Stimulated activated CD4-positive, alpha-beta T cell treated with anti-CD3 and anti-CD28 coated beads, Interleukin-2, amount 100 ng/mL, for 4 hours (primary cell): ENCODE measurements at places on chromosomes 11 and 22.

- DNase-seq = no peak
Measured at GRCh38 chr11:19829109-19829837, 116.6 kb downstream of the NAV2 start.

- no peak for DNase-seq
Measured at GRCh38 chr11:130442737-130443136, 5.7 kb upstream of the ADAMTS15 start.

- DNase-seq = no peak
Measured at GRCh38 chr11:1230121-1230455, 7.2 kb downstream of the MUC5B start.

DNA sequence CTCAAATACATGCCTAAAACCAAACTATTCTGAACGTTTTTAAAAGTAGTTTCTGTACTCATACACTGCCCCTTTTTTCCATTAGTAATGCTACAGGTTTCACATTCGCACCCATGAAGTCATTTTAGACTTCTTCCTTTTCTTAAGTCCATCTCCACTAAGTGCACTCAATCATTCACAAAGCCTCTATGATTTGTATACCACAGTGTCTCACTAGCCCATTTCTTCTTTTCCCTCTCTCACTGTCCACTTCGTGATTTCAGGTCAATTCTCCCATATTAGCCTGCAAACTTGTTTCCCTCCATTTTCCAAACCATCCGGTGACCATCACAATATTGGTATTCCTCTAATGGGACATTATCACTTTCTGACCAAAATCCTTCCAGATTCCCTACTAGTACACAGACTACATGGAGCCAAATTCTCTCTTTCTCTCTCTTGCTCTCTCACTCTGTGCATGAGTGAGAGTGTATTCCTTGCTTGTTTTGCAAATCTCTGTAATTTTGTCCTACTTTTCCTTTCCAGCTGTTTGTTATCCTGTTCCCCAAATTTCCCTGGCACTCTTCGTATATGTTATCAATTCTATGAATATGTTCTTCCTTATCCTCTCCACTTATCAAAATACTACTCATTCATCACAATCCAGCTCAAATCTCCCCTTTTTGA is 3.4 kb upstream of the ZC3H12C start:
- DNase-seq = no peak

- DNase-seq = no peak
Measured at GRCh38 chr11:67998150-67999045, 5.5 kb downstream of the UNC93B1 start.

- DNase-seq = no peak
Measured at GRCh38 chr22:21626735-21627469, 2.9 kb downstream of the YDJC start.

GRCh38 chr11:324156-324555 is 3.5 kb upstream of the IFITM3 start:
- no peak for DNase-seq

- DNase-seq = no peak
Measured at GRCh38 chr11:2566223-2567025, 121.6 kb downstream of the KCNQ1 start.

DNA sequence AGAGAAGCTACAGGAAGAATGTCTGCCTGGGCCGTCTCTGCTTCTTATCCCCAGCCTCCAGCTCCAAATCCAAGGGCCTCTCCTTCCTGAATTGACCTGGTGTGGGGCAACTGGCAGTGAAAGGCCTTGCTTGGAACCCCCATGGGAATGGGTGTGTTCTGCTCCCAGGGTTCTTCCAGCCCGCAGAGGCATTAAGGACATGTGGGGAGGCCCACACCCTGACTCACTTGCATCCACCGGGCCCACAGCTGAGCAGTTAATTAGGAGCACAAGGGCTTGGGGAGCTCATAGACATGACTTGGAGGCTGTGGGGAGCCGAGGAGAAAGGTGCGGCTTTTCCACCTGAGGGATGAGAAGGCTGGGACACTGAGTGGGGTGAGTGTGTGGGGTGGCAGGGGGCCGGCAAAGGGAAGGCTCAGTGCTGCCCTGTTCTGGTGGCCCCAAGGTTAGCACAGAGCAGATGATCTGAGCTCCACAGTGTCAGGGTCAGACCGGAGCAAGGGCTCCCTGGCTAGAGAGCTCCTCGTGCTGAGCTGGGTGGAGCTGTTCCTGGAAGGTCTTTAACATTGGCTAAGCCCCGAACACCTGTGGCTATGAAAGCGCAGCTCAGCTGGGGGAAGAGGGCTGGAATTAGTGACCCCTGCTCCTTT is 64.5 kb upstream of the NECTIN1 start:
- DNase-seq = no peak

DNA sequence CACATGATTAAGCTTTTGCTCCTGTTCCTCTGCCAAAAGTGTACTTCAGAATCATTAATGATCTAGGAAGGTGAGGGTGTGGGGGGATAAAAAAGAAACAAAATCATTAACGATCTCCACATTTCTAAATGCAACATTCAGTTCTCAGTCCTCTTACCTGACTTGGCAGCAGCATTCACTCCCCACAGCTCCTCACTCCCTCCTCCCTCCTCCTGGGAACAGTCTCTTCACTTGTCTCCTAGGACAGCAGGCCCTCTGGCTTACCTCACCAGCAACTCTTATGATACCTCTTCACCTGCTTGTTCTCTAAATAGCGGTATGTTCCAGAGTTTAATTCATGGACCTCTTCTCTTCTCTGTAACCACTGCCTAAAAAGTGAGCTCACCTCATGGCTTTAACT is 56.5 kb upstream of the APOA1 start:
- DNase-seq = no peak

- no peak for DNase-seq
Measured at GRCh38 chr22:44382116-44383038, 69.6 kb upstream of the SHISAL1 start.
